MCF 10A (cell line): ENCODE measurements at places on chromosomes 3 and 15. TPM values are rescaled to one million over a fixed set of nuclear protein-coding genes. Genes with fewer than 3 reads are reported as not detected.
A peak's percentile ranks its signal among the peaks of the same experiment; 100 is the strongest.

DNA sequence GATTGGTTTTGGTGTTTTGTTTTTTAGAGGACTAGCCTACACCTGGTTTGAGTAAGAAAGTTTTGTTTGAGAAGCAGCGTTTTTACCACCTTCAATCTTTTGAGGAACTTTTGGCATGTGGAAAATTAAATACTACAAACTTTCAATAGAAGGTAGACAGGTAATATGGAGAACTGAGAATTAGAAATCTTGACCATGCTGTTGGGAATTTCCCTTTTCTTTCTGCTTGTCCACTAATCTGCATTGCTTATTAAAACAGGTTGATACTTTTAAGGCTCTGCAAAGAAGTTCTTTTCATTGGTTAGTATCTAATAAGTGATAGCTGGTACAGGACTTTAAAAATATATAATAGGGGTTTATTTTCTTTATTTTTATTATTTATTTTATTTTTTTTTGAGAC lies 31.9 kb downstream of the UBE2E1 start:
- no peak overlapping the region for H3K27ac ChIP-seq
- H3K27me3 ChIP-seq, result no peaks in the 10 kb centered on the region
- H3K36me3 ChIP-seq, result peaks cover 6% of the 10 kb centered on the region

- H3K36me3 ChIP-seq, result no peaks in the 10 kb centered on the region
- H3K4me1 ChIP-seq, result no peaks in the 10 kb centered on the region
- H3K27ac ChIP-seq, result no peak overlapping the region
- H3K4me3 ChIP-seq, result no peak overlapping the region
- DNase-seq, result peak; percentile 71
Measured at GRCh38 chr15:52780172-52780980, 9.8 kb downstream of the ONECUT1 start.

- DNase-seq, result no peak
- H3K4me3 ChIP-seq, result no peak overlapping the region
- H3K36me3 ChIP-seq, result no peaks in the 10 kb centered on the region
- no peaks in the 10 kb centered on the region for H3K4me1 ChIP-seq
- peaks cover 24% of the 10 kb centered on the region for H3K27me3 ChIP-seq
Measured at GRCh38 chr3:115551016-115551415, 72.3 kb upstream of the GAP43 start.

DNA sequence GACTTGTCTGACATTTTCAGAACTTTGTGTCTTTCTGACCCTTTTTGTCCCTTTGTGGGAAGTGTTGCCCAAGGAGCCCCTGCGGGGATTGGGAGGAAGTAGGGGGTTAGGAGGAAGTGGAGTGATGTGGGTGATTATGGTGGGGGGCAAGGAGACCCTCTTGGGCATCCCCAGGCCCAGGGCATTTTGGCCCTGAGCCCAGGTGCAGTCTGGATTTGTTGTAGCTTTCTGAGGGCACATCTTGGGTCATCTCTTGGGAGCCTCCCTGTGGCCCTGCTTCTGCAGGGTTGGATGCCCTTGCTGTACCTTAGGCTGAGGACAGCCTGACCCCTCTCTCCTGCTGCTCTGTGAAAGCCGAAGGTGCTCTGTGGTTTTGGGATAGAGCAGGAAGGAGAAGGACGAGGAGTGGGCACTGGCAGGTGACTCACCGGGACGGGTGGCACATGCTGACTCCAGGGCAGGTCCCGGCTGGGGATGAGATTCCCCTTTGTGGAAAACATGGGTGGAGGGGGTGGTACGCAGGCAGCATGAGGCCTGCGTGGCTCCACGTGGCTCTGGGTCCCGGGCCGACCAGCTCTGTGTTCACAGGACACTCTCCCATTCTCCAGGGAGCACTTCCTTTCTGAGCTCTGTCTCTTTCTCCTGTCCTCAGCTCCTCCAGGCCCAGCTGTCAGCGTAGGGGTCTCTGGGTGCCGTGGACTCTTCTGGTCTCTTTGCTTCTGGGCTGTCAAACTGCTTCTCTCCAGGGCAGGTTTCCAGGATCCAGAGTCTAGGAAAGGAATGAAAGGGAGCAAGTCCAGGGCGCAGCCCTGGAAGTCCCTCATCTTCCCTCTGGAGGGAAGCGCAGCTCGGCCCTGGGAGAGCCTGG lies 11.8 kb downstream of the CD276 start:
- DNase-seq, result no peak
- peak overlapping the region; percentile 72 for H3K27ac ChIP-seq
- no peaks in the 10 kb centered on the region for H3K27me3 ChIP-seq
- H3K36me3 ChIP-seq, result peaks cover 13% of the 10 kb centered on the region
- H3K4me3 ChIP-seq, result no peak overlapping the region

DNA sequence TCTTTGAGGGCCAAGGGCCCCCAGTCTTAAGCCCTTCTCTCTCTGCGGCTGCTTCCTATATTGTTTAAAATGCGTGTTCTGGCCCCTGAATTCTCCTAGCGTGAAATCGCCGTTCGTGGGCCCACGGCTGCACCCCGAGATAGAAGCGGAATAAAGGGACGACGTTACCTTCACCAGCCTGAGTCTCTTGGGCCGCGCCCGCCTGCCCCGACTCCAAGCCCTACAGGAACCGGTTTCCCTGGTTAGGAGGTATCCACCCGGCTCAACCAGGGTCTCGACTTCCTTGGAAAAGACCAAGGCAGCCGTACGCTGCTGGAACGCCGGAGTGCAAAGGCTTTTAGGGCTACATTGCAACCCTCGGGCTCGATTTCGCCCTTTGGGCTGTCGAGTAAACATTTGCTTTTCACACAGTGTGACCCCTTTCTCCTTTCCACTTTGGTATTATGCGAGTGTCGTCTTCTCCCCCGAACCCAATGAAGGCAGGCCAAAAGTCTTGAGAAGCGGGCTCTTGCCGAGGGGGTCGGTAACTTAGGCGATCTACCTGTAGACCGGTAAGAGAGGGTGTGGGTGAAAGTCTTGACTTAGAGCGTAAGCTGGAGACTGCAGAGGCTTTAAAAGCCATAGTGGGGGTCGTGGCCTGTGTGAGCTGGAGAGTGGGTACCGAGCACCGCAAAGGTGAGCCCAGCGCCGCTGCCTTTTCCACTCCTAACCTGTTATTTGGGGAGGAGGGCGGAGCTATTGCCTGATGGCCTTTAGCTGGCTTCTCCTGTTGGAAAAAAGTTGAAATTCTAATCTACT lies 2.0 kb downstream of the TRIM71 start:
- H3K27ac ChIP-seq, result no peak overlapping the region
- no peak for DNase-seq
- H3K4me1 ChIP-seq, result no peaks in the 10 kb centered on the region
- no peak overlapping the region for H3K4me3 ChIP-seq

GRCh38 chr3:5058471-5058951 lies 63.6 kb upstream of the ARL8B start:
- H3K4me3 ChIP-seq, result no peak overlapping the region
- peak overlapping the region; percentile 39 for H3K27ac ChIP-seq
- peak; percentile 49 for DNase-seq
- peaks cover 17% of the 10 kb centered on the region for H3K4me1 ChIP-seq
- peaks cover 11% of the 10 kb centered on the region for H3K27me3 ChIP-seq

DNA sequence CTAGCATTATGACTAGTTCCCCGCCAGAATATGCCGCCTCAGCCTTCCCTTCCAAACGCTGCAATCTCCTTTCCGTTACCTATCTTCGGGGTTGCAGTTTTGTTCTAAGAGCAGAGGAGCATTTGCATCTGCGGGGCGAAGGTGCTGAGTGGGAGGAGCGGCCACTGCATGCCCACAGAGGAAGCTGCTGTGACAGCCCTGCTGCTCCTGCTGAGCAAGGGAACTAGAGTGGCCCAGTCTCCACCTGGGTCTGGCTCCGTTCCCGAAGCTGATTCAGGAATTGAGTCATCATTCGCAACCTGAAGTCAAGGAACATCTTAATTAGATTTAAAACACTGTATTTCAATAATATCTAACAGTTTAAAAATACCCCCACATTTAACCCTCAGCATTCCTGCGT lies 98.2 kb upstream of the TJP1 start:
- H3K4me1 ChIP-seq, result peaks cover 35% of the 10 kb centered on the region
- H3K27ac ChIP-seq, result peak overlapping the region; percentile 88
- peak overlapping the region; percentile 60 for H3K4me3 ChIP-seq
- H3K36me3 ChIP-seq, result no peaks in the 10 kb centered on the region
- peak; percentile 85 for DNase-seq

DNA sequence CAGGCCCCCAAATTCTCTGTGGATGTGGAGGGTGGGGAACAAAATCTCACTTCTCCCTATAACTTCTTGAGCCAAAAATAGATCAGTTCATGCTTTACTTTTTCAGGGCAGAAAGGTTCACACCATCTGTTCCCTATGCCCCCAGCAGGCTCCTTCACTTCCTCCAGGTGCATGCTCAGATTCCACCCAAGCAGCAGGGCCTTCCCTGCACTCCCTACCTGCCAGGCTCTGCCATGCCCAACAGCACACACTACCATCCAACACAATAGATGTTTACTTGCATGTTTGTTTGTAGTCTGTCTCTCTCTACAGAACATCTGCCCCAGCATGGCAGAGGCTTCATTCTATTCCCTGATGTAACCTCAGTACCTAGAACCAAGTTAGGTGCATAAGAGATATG lies 43.3 kb downstream of the GABRB3 start:
- no peak for DNase-seq
- H3K36me3 ChIP-seq, result no peaks in the 10 kb centered on the region
- H3K27me3 ChIP-seq, result no peaks in the 10 kb centered on the region
- H3K4me3 ChIP-seq, result no peak overlapping the region
- no peaks in the 10 kb centered on the region for H3K4me1 ChIP-seq

GRCh38 chr3:184362668-184363546 lies 1.4 kb downstream of the POLR2H start:
- H3K27ac ChIP-seq, result peak overlapping the region; percentile 89
- H3K27me3 ChIP-seq, result no peaks in the 10 kb centered on the region
- peaks cover 27% of the 10 kb centered on the region for H3K4me1 ChIP-seq
- peak; percentile 98 for DNase-seq
- peak overlapping the region; percentile 93 for H3K4me3 ChIP-seq

The TM4SF18 gene
- not detected in 2 replicates for total RNA-seq
